ENCODE measurements at places on chromosomes 13 and 19. TPM values are rescaled to one million over a fixed set of nuclear protein-coding genes. Genes with fewer than 3 reads are reported as not detected.

- DNase-seq: no peak
Measured at GRCh38 chr13:113979791-113980471, 6.1 kb upstream of the C13orf46 start.

GRCh38 chr19:48556163-48556562 lies 4.2 kb downstream of the SULT2B1 start:
- DNase-seq: peak; percentile 62

Gene MATK
- not detected for total RNA-seq

Gene KLK4
- total RNA-seq: not detected
